ENCODE measurements at places on chromosomes 7 and 10. TPM values are rescaled to one million over a fixed set of nuclear protein-coding genes. Genes with fewer than 3 reads are reported as not detected.

Gene MACC1
- 0.15 TPM for total RNA-seq

Gene HECTD2
- 11.1 TPM for total RNA-seq

Gene PSD
- 20.2 TPM for total RNA-seq

Gene IDI2
- total RNA-seq, result not detected

Gene CDCA7L
- 37.2 TPM for total RNA-seq

All from smooth muscle cell of trachea (primary cell).